Amniotic epithelial cell (primary cell): ENCODE measurements at places on chromosomes 4 and X.

- DNase-seq, result no peak
Observed at GRCh38 chr4:158397781-158398180, 123.9 kb upstream of the RXFP1 start.

DNA sequence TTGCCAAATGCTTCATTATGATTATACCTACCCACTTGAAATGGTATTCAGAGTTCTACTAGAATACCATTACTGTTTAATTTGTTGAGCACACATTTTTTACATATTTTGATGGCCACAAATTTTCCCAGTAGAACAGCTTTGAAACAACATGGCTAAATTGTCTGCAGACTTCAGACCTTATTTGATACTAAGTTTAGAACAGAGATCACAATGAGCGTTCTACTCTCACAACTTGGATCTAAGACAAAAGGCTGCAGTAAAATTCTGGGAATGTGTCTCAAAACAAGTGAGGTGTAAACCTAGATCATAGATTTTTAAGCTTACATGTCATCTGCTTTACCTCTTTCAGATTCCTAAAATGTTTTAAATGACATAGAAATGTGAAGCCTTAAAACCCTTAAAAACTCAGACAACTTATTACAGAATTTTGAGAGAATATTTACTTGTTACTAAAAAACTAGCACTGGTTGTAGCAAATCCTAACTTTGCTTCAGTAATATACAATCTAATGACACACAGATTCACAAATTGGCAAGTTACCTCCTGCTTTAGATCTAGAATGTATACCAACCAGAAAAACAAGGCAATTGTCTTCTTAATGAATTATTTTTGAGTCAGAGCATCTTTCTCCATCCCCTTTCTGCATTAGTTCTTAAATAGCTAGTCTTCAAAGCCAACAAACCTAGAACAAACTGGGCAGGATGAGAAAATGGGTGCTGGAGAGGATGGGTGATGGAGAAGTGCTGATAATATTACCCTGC, 243.3 kb downstream of the SLC7A11 start:
- DNase-seq, result peak; percentile 7

GRCh38 chr4:25792200-25792791, 70.5 kb downstream of the SEL1L3 start:
- no peak for DNase-seq

DNA sequence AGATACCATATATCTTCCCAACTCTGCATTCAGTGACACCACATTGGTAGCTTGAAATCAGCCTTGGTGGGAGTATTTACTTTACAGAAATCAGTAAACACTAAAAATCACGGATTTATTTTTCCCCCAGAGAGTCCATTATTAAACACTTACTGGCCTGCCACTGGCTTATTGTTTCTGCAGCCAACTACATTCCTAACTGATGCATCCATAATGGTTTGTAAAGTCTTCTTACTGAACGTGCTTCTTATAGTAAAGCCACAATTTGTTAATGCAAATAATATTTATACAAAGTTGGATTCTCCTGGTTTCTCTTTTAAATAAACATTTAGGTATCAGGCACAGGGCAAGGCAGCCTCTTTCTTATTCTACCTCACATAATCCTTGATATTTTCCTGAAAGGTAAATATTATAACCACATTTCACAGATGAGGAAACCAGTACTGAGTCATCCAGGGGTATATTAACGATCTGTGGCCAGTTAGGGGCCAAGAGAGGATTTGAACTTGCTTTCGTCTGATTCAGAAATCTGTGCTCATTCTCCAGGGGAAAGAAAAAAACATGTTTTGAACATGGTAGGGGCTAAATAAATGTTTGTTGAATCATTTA, 136.5 kb downstream of the RAB28 start:
- peak; percentile 74 for DNase-seq

DNA sequence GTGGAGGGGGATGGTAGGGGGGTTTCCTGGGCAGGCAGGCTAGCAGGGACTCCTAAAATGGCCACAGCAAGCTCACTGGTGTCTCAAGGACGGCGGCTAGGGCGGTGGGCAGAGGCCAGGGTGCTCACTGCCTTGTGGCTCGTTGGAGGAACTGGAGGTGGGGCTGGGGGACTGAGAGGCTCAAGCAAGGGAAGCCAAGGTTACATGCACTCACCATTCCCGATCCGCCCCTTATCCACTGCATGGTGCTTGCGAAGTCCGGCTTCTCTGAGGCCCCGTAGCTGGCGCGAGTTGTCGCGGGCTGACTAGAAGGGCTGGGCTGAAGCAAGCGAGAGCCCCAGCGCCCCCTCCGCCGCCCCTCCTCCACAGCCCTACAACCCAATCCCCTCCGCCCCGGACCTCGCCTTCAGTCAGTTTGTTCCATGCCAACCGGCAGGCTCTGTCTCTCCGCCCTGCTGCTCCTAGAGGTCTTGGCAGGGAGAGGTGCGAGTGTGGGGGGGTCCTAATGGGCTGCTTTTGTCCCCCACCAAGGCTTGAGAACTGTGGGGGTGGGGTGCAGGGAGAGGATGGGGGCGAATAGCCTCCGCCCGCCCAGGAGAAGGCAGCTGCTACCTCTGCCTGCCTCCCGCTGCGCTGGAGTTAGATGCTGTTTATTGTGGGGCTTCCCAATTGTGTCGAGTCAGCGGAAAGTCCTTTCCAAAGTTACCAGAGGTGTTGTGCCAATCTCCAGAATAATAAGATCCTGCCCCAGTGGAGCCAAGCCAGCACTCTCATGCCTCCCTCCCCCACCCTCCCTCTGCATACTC, at the start of gene ARHGEF9:
TSS of gene ARHGEF9 (minus strand) at position 313 of the 806 bp plus-strand sequence. CDS start at position 244, 69 bp downstream.
- DNase-seq, result no peak

- peak; percentile 90 for DNase-seq
Observed at GRCh38 chr4:118745357-118745756, 60.2 kb downstream of the METTL14 start.

GRCh38 chr4:128856246-128856645, 46.7 kb downstream of the JADE1 start:
- no peak for DNase-seq

DNA sequence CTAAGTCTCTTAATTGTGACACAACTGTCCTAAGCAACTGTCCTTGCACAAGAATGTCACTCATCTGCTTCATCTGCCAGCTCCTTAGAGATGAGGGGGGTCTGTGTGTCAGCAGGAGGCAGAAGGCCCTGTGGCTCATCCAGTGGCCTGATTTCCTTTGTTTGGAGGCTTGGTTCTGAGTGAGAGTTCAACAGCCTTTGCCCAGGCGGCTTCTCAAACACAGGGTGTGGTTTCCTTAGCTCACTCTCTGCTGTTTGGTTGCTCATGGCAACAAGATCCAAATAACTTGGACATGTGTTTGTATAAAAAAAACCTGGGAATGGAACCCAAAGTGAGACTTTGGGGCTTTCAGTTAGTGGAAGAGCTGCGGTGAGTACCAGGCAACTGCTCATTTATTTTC, 46.6 kb downstream of the MAP7D3 start:
- no peak for DNase-seq

DNA sequence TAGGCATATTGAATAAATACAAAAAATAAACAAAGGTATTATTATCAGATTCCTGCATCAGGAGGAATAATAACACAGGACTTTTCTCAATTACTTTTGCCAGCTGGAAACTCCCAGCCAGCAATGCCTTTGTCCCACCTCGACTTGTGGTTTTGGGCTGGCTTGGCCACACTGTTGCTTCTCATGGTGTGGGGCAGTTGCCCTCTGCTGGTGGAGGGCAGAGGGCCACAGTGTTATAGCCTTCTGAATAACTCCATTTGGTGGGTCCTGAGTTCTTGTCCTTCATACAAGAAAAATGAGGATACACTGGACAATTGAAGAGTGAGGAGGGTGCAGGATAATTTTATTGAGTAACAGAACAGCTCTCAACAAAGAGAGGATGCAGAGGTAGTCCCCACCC, 1206.0 kb upstream of the ADGRL3 start:
- no peak for DNase-seq

GRCh38 chr4:98609934-98610333, 48.5 kb downstream of the TSPAN5 start:
- no peak for DNase-seq

DNA sequence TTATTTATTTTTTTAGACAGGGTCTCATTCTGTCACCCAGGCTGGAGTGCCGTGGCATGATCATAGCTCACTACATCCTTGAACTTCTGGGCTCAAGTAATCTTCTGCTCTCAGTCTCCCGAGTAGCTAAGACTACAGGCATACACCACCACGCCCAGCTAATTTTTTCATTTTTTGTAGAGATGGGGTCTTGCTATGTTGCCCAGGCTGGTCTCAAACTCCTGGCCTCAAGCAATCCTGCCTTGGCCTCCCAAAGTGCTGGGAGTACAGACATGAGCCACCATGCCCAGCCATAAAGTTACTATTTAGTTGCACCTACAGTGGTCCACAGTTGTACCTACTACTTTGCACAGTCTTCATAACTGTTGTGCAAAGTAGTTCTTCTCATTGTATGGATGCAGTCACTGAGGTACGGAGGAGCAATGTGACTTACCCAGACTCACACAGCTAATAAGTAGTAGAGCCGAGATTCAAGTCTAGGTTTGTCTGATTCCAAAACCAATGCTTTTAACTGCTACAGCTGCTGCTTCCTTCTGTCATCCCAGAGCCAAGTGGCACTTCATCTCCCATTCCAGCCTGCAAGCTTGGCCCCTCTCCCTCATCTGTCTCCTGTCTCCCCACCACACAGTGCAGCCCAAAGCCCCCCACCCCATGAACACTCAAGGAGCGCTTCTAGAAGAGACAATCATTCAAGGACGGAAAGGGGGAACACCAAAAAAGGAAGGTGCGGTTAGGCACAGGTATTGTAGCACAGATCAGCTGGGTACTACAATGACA, 24.0 kb upstream of the IQSEC2 start:
- DNase-seq, result no peak

- peak; percentile 29 for DNase-seq
Observed at GRCh38 chr4:98686847-98687246, 28.4 kb upstream of the TSPAN5 start.

DNA sequence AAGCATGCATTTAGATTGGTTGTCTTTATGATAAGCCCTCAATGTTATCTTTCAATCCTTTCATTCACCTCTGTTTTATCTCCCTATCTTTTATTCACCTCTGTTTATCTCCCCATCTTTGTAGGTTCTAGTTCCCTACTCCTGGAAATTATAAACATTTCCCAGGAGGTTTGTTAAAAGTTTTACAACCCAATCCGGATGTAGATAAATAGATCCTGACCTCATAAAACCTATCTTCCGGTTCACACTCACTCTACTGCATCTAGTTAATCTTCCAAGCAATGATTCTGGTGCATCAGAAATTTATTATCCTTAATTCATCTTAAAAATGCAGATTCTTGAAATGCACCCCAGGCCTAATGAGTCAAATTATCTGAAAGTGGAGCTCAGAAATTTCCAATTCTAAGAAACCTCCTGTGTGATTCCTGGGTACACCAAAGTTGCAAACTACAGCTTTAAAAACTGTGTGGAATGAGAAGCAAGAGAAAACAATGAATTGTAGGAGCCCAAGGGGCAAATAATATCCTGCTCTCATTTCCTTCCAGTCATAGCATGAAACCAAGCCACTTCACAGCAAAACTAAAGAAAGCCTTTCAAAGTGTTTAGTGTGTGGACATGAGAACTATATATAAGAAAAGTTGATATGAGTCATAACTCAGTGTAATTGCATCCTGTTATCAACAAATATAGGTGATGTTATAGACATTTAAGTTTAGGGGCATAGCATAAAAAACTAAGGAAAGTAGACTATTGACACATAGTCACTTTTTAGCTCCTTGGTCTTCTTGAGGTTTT, 51.1 kb upstream of the UGT8 start:
- no peak for DNase-seq

GRCh38 chrX:7117587-7117986, 29.9 kb upstream of the STS start:
- DNase-seq, result no peak

- DNase-seq, result no peak
Observed at GRCh38 chrX:109049903-109050302, 313.5 kb upstream of the IRS4 start.

- no peak for DNase-seq
Observed at GRCh38 chrX:39442332-39442731, 641.1 kb downstream of the MID1IP1 start.

GRCh38 chr4:110904435-110905065, 281.7 kb upstream of the PITX2 start:
- peak; percentile 18 for DNase-seq

DNA sequence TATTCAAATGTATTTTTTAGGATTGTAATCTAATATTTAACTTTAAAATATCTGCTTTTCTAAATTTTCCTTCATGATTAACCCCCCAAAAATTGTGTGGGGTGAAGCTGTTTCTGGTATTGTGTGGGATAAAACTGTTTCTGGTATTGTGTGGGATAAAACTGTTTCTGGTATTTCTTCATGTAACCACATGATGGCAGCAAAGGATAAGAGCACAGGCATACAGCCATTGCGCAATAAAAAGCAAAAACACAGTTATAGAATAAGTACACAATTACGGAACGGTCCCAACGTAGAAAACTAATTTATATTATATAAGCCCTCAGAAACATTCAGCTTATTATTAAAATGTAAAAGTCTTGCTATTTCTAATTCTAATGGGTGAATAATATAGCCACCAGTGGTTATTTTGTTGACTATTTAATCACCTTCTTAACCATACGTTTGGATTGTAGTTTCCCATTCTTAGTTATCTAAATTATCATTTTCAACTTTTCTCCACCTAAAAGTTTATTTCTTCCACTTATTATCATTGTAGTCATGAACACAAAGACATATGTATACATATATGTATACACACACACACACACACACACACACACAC, 333.9 kb upstream of the FSTL5 start:
- peak; percentile 40 for DNase-seq

DNA sequence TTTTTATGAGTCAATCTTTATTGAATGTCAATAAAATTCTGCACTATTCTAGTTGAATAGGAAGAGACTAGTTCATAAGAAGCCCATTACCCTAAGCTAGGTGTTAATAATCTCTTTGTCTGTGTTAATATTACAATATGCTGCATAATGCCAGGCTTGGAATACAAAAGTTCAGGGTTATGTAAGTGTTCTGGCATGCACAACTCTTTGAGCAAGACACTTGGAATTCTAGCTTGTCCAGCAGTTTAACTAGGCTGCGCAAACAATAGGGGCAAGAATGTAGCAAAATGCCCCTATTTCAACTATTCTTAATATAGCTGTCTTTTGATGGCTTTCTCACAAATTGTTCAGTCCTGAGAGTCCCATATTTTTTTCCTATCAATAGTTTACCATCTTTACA, 31.3 kb upstream of the ETNPPL start:
- DNase-seq, result peak; percentile 8

GRCh38 chr4:732486-732885, 26.9 kb downstream of the PCGF3 start:
- DNase-seq, result no peak

DNA sequence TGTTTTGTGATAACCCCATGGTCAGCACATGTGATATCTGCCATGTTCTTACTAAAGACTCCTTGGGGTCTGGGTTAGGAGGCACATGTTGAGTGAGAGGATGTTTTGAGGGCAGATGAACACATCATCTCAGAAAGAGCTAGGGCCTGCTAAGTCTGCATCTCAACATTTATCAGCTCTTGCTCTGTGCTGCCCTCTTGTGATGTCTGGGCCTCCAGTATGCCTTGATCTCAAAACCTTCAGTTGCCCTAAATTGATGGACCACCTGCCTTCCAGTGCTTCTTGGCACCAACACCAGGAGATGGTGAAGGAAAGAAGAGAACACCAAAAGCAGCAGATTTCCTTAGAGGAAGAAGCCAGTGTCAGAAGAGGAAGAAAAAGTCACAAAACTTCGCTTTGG, 22.5 kb downstream of the MID1 start:
- DNase-seq, result peak; percentile 50

GRCh38 chr4:19982556-19982955, 269.1 kb upstream of the SLIT2 start:
- peak; percentile 93 for DNase-seq

GRCh38 chrX:132127743-132128142, at the start of gene FRMD7:
TSS of gene FRMD7 (minus strand) at chrX:132128020. CDS start at chrX:132127844, 176 bp downstream.
- peak; percentile 3 for DNase-seq

- DNase-seq, result no peak
Observed at GRCh38 chrX:16931371-16931770, 15.1 kb upstream of the REPS2 start.
